ENCODE measurements at places on chromosomes 1 and 21.

DNA sequence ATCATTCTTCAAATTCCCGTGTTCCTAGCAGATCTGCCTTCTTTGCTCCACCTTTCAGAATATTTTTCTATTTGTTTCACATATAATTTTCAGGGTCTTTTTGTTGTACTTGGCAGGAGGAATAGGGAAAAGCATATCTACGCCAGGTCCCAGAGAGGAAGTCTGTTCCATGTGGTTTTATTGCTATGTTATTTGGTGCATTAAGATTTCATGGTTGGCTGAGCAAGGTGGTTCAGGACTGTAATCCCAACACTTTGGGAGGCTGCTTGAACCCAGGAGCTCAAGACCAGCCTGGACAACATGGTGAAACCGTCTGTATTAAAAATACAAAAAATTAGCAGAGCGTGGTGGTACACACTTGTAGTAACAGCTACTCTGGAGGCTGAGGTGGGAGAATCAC is 36.1 kb downstream of the COL6A1 start:
- DNase-seq = no peak

GRCh38 chr1:172513479-172513878 is 19.5 kb upstream of the SUCO start:
- no peak for DNase-seq

- DNase-seq = no peak
Measured at GRCh38 chr21:39336457-39337008, 12.4 kb downstream of the HMGN1 start.

DNA sequence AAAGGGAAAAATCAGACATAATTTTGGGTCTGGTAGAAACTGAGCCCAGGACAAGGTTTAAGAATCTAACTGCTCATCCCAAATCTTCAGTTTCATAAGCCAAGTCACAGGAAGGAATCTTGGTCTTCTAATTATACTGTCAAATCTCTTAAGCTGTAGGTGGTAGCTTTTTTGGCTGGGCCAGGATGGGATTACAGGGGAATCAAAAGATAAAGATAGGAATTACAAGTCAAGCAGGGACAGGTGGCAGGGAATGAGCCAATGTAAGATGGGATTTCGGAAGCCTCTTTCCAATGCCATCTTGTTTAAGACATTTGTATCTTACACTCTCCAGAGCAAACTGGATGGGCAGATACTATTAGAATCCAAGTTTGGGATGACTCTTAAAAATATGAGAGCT is 383.5 kb downstream of the KCNH1 start:
- no peak for DNase-seq

DNA sequence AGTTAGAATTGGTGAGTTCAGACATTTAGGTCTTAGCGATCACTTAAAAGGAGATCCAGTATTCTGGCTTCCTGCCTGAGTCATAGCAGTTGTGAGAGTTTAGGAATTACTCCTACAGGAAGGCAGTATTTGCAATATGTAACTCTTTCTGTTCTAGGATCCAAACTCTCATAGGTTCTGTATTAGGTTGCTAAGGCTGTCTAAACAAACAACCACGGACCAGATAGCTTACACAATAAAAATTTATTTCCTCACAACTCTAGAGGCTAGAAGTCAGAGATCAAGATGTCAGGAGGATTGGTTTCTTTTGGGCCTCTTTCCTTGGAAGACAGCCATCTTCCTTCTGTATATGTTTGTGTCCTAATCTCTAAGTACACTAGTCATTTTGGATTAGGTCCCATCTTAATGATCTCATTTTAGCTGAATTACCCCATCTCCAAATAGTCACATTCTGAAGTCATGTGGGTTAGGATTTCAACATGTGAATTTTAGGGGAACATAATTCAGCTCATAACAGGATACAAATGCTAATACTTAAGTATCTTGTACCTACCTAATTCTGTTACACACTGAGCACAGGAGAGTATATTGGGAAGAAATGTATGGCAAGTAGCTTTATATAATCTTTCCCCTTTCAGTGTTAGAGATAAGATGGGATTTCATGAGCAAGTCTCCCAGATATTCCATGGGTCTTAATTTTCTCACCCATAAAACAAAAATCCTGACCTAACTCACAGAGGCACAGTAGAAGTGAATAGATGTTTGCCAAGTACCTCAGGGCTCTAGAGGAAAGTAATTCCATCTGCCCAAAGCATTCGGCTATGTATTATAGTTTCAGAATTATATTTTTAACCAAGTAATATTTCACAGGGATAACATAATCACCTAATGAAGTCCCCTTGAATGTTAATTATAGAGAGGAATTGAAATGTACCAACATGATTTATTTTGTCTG is 144.4 kb downstream of the PTBP2 start:
- no peak for DNase-seq

GRCh38 chr1:246726881-246727280 is 2.7 kb downstream of the SCCPDH start:
- DNase-seq = no peak

DNA sequence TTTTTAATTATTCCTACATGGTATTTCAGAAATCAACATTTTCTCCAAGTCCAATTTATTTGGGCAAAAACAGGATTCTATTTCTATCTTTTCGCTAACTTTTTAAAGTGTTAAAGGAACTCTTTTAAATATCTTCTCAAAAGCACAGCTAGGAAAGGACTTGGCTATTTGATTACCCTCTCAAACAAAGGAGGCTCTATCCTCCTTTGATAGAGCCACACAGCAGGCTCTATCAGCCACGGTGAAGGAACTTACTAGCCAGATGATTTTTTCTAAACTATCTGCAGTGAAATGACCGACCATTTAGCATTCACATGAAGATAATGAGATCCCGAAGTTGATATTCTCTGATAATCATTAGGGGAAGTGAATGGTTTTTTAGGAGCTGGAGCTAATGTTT is 9.1 kb downstream of the ANGPTL7 start:
- DNase-seq = no peak

DNA sequence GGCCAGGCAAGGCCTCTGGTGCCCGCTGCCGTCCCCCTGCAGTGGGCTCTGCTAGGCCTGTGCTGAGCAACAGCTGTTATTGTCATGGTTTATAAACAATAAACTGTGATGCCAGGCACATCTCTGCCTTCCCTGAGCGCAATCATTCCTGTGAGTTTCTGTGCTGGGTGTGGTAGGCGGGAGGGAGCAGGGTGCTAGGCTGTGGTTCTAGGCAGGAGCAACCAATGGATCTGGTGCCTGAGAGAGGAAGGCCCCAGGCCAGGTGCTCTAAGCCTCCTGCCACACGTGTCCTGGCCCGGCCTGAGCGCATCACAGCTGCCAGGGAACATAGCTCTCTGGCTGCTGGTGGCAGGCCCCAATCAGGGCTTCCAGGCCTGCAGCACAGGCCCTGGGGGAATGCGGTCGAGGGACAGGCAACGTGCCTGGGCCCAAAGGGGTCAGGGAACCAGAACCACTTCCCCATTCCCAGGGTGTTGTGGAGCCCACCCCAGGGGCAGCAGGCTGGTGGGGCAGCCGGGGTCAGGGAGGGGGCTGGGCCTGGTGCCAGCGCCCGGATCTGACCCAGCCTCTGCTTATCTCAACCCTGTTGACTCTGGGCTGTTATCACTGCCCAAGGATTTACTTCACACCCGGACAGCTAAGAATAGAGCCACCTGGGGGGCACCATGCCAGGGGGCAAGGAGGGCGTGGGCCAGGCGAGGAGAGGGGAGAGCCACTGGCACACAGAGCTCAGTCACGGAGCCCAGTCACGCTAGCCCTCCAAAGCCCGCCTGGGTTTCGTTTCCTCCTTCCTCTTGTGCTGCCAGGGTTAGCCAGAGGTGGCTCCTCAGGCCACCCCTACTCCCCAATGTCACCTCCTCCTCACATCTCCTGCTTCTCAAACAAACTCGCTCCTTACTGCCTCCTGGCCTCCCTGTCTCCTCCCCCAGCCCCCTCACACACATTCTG is 11.5 kb downstream of the TRIM46 start:
- DNase-seq = no peak

DNA sequence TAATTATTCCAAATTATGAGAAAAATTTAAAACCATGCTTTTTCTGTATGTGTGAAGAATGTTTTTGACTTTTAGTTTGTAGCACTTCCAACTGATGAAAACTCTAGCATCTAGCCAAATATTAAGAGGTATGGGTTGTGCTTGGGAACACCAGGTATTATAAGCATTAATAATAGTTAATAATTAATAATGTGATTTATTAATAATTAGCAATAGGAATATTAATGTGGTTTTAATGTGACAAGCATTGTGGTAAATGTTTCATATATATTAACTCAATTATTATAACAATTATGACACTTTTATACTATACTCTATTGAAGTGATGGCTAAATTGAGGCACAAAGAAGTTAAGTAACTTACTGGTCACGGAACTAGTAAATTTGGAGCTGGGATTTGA is 7.9 kb downstream of the SLC30A7 start:
- no peak for DNase-seq

GRCh38 chr1:170067253-170067819 is 7.2 kb downstream of the KIFAP3 start:
- no peak for DNase-seq

- no peak for DNase-seq
Measured at GRCh38 chr1:18240906-18241305, 133.3 kb downstream of the IGSF21 start.

DNA sequence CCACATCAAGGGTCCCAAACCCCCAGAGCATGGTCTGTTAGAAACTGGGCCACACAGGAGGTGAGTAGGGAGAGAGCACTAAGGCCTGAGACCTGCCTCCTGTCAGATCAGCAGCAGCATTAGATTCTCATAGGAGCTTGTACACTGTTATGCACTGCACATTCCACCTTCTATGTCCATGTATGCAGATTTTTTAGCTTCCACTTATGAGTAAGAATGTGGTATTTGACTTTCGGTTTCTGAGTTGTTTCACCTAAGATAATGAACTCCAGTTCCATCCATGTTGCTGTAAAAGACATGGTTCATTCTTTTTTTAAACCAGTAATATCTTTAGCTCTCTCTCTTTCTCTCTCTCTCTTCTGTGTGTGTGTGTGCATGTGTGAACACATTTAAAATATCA is 663 bp upstream of the GBP6 start:
- no peak for DNase-seq

GRCh38 chr21:34054259-34054658 is 19.1 kb upstream of the MRPS6 start:
- DNase-seq = no peak

GRCh38 chr21:32382108-32382644 is 10.6 kb downstream of the URB1 start:
- DNase-seq = no peak

- DNase-seq = no peak
Measured at GRCh38 chr1:7290971-7291970, 479.8 kb upstream of the VAMP3 start.

DNA sequence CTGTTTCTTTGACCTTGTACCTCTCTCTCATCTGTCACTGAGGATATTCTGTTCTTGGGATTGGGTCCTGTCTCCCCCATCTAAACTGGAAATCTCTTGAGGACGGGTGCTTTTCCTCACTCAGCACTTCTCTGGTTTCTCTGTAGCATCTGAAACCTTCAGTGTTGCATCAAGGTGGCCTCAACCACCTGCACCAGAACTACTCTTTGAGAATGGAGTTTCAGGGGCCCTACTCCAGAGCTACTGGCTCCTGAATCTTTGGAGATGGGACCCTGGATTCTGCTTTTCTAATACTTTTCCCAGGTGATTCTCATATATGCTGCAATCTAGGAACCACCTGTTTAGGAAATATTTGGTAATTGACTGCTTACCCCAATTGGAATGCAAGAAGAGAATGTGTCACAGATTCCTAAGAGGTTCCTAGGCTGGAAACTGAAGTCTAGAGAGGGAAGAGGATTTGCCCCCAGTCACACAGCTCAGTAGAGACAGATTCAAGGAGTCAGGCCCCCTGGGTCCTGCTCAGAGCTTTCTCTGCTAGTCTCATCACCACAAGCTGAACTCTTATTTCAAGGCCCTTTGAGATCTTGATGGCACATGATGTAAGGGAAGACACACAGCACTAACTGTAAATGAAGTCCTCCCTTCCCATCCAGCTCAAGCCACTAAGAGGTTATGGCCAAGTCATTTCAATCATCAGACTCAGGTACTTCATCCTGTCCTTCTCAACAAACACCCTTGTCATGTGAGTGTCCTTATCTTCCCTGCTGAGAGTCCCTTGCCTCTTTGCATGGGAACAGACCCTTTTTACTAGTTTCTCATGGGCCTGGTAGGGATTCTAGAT is 48.7 kb downstream of the EIF2D start:
- no peak for DNase-seq

DNA sequence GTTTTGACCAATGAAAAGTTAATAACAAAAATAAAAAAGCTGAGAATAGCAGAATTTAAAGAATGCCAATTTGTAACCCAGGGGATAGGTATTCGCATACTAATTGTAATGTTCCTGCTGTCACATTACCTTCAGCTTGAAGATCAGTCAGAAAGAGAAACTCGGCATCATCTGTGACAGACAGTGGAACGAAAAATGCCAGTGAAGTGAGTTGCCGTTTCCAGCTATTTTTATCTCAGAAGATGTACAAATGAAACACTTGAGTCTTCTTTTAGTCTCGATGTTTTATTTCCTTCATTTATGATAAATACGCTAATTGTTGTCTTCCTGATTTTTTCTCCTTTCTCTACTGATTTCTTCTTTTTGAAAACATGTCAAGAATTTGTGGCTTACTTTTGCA is 26.1 kb downstream of the RGS21 start:
- DNase-seq = peak; percentile 2

DNA sequence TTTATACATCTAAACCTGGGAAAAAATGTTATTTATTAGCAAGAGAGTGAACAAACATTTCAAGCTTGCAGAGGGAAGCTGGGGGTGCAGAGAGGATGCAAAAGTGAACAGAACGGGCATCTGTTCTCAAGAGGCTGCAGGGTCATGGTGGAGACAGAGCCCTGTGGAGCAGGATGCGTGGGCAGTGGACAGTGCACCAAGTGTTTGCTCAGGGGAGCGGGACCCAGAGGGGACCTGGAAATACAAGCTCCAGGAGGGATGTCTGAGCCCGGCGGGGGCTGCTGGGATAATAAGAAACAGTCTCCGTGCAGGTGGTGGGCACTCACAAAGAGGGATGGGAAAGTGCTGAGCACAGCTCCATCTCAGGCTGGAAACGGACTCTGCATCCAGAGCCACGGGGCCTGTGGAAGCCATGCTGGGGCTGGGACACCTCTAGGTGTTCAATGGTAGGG is 105.3 kb upstream of the SLC45A1 start:
- no peak for DNase-seq

DNA sequence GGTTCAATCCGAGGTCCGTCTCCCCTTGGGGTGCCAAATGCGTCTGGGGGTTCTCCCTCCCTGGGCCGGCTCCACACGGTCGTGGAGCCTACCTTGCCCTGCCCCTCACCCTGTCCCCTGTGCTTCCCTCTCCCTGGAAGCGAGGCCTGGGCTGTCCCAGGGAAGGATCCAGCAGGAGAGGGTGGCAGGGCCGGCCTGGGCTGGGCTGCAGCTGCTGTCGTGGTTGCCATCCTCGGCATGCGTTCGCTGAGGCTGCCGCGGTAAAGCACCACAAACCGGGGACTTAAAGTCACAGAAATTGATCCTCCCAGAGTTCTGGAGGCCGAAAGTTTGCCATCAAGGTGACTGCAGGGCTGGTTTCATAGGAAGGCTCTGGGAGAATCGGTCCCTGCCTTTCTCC is 123.0 kb upstream of the TMPRSS2 start:
- no peak for DNase-seq

All from NCI-H2171 (cell line).